ENCODE measurements at places on chromosomes 3 and 15. TPM values are rescaled to one million over a fixed set of nuclear protein-coding genes. Genes with fewer than 3 reads are reported as not detected.

The CACNA2D3 gene
- total RNA-seq = 34.5 TPM

DNA sequence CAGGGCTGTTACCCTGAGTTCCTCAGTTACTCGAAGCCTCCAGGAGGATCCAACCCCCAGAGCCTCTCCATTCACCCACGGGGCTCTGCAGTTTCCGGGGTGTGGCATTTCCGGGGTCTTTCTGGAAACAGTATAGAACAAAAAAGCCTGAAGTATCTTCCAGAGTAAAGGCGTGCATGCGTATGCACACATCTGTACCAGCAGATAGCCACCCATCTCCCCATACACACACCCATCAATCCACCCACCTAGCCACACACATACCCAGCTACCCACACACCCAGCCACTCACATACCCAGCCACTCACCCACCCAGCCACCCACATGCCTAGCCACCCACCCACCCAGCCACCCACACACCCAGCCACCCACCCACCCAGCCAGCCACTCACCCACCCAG is 2.9 kb upstream of the DNAJB8 start:
- no peaks in the 10 kb centered on the region for H3K36me3 ChIP-seq
- peaks cover 27% of the 10 kb centered on the region for H3K27me3 ChIP-seq
- H3K4me3 ChIP-seq = no peak overlapping the region
- no peak for DNase-seq
- H3K27ac ChIP-seq = no peak overlapping the region

The CEMIP gene
- total RNA-seq = 75.8 TPM

The CPEB1 gene
- total RNA-seq = 11.0 TPM

The PARP9 gene
- total RNA-seq = 17.0 TPM

DNA sequence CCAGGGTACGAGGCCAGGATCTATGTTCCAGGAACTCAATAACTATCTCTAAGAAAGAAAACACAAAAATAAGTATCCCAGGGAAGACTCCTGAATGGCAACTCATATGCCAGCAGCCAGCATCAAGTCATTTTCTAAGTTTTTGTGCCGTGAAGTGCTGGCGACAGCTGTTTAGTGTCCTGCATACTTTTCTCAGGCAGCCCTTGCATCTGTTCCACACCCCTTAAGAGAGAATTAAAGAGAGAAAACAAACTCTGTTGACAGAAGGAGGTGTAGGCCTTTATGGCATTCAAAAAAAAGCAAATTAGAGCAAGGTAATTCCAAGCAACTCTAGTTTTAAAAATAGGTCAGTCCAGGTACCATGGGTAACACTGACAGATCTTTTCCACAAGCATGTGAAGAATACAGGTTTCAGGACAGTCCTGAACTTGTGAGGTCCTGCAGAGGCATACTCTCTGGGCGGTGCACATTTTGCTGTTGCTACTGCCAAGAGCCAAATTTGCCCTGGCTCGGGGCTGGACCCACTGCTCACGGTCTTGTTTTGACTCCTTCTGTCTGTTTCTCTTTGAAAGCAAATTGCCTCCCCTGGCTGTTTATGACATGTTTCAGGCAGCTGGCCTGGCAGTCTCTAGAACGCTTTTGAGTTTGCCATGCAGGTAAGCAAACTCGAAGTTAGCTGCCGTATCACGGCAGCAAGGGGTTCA is 252.1 kb upstream of the ADAMTS9 start:
- H3K36me3 ChIP-seq = no peaks in the 10 kb centered on the region
- H3K4me3 ChIP-seq = no peak overlapping the region
- no peak for DNase-seq
- H3K4me1 ChIP-seq = no peaks in the 10 kb centered on the region

GRCh38 chr3:175150812-175151401 is 291.8 kb downstream of the NAALADL2 start:
- no peaks in the 10 kb centered on the region for H3K36me3 ChIP-seq
- H3K27me3 ChIP-seq = no peaks in the 10 kb centered on the region
- no peak for DNase-seq
- H3K27ac ChIP-seq = no peak overlapping the region
- H3K4me3 ChIP-seq = no peak overlapping the region
- H3K4me1 ChIP-seq = no peaks in the 10 kb centered on the region

GRCh38 chr3:49124991-49125670 is 4.5 kb upstream of the USP19 start:
- DNase-seq = no peak
- H3K27ac ChIP-seq = no peak overlapping the region
- peaks cover 10% of the 10 kb centered on the region for H3K4me1 ChIP-seq

The CLRN1 gene
- total RNA-seq = not detected

- no peaks in the 10 kb centered on the region for H3K27me3 ChIP-seq
- no peaks in the 10 kb centered on the region for H3K4me1 ChIP-seq
- no peak for DNase-seq
- H3K36me3 ChIP-seq = no peaks in the 10 kb centered on the region
- H3K4me3 ChIP-seq = no peak overlapping the region
Observed at GRCh38 chr3:35408882-35409281, 230.4 kb upstream of the ARPP21 start.

The SGO1 gene
- 4.6 TPM for total RNA-seq

The KLHL40 gene
- total RNA-seq = 0.11 TPM

DNA sequence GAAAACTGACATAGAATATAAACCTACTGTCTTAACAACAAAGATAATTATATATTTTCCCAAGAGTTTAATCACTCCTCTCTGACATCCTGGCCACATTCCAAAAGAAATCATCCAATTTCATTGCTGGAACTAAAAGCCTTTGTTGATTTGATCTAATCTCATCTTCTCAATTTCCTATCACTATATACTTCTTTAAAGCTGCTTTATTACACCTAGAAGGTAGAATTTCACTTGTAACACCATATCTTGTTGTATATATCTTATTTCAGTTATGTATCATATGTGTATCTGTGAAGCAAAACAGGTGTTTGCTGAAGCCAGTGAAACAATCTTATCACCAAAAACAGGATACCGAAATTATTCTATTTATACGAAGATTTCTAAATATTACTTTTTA is 740.2 kb downstream of the ROBO1 start:
- no peak for DNase-seq
- H3K27ac ChIP-seq = no peak overlapping the region
- H3K36me3 ChIP-seq = no peaks in the 10 kb centered on the region
- H3K4me3 ChIP-seq = no peak overlapping the region
- no peaks in the 10 kb centered on the region for H3K4me1 ChIP-seq

GRCh38 chr3:86104154-86104553 is 886.8 kb downstream of the VGLL3 start:
- no peaks in the 10 kb centered on the region for H3K36me3 ChIP-seq
- no peak for DNase-seq
- H3K4me3 ChIP-seq = no peak overlapping the region
- H3K4me1 ChIP-seq = no peaks in the 10 kb centered on the region
- H3K27ac ChIP-seq = no peak overlapping the region

- H3K27ac ChIP-seq = no peak overlapping the region
- no peak overlapping the region for H3K4me3 ChIP-seq
- no peaks in the 10 kb centered on the region for H3K27me3 ChIP-seq
- H3K36me3 ChIP-seq = no peaks in the 10 kb centered on the region
- no peak for DNase-seq
Observed at GRCh38 chr15:91183596-91183995, 83.5 kb downstream of the SV2B start.

DNA sequence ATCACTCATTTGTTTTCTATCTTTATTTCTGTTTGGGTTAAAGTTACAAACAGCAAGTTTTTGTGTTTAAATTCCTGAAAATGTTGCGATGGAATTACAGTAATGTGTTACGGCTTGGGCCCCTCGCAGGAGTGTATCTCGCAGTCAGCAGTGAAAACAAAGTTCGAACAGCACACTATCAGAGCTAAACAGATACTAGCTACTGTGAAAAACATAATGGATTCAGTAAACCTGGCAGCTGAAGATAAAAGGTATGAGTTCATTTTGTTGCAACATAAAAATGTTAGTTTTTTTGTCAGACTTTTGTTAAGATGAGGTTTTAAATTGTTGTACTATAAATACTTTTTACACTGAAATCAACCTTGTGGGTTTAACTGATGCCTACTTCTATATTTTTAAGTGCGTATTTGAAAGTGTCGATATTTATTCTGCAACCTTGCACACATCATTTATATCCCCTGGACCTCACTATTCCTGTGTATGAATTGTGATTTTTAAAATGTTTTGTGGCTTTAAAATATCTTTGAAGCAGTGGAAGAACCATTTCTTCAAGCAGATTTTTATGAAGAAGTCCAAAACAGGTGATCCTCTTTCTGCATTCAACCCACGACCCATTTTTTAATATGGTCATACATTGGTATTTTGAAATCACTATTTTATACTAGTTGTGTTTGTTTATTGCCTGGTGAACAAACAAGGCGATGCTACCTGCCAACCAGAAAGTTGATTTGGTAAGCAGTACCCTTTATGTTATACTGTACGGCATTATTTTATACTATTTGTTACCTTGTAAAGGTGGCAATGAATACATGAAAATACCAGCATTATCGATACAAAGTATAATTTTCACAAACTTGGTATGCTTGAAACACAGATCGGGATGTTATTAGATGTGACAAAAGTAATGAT is 27.8 kb downstream of the MFN1 start:
- peaks cover 11% of the 10 kb centered on the region for H3K36me3 ChIP-seq
- H3K27ac ChIP-seq = no peak overlapping the region
- no peak overlapping the region for H3K4me3 ChIP-seq
- no peaks in the 10 kb centered on the region for H3K27me3 ChIP-seq
- no peaks in the 10 kb centered on the region for H3K4me1 ChIP-seq
- no peak for DNase-seq

GRCh38 chr3:171791692-171792076 is 18.6 kb downstream of the PLD1 start:
- DNase-seq = no peak
- H3K36me3 ChIP-seq = no peaks in the 10 kb centered on the region
- H3K4me3 ChIP-seq = no peak overlapping the region
- no peak overlapping the region for H3K27ac ChIP-seq
- H3K27me3 ChIP-seq = no peaks in the 10 kb centered on the region

GRCh38 chr3:158847452-158847821 is 45.6 kb downstream of the MFSD1 start:
- no peaks in the 10 kb centered on the region for H3K27me3 ChIP-seq
- no peaks in the 10 kb centered on the region for H3K36me3 ChIP-seq
- H3K4me1 ChIP-seq = no peaks in the 10 kb centered on the region
- no peak overlapping the region for H3K27ac ChIP-seq
- H3K4me3 ChIP-seq = no peak overlapping the region

DNA sequence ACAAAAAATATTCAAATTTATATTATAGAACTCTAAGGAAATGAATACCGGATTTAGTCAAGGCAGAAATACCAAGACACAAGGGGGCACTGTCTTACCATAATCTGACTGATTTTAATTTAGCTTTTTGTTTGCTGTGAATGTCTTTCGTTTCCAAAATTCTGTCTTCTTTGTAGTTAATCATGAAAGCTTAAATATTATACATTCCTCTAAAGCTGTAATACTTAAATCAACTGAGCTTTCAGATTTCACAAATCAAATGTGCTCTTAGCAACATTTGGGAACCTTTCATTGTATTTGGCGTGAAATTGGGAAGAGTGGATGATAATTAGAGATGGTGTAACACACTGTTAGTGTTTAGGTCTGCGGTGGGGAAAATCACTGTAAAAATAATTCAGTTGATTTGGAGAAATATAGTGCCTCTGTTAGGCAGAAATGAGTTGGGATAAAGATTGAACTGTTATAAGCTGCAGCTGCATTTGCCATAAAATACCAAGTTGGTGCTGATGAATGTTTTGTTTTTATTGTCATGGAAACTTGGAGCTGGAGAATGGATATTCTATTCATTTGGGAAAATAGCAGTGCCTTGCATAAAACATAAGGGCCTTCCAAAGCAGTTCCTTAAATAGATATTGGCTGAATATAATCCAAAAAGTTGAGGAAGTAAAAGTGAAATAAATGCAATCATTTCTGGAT is 228.2 kb downstream of the TCF12 start:
- DNase-seq = peak; percentile 89
- no peaks in the 10 kb centered on the region for H3K27me3 ChIP-seq
- peaks cover 7% of the 10 kb centered on the region for H3K4me1 ChIP-seq
- peak overlapping the region; percentile 54 for H3K27ac ChIP-seq
- H3K36me3 ChIP-seq = no peaks in the 10 kb centered on the region

- H3K27me3 ChIP-seq = no peaks in the 10 kb centered on the region
- H3K36me3 ChIP-seq = no peaks in the 10 kb centered on the region
- no peak for DNase-seq
- no peak overlapping the region for H3K27ac ChIP-seq
- H3K4me1 ChIP-seq = no peaks in the 10 kb centered on the region
Observed at GRCh38 chr3:150296123-150296735, 111.9 kb upstream of the TSC22D2 start.

- no peaks in the 10 kb centered on the region for H3K27me3 ChIP-seq
- H3K4me3 ChIP-seq = no peak overlapping the region
- peaks cover 53% of the 10 kb centered on the region for H3K36me3 ChIP-seq
- peaks cover 5% of the 10 kb centered on the region for H3K4me1 ChIP-seq
- no peak overlapping the region for H3K27ac ChIP-seq
Observed at GRCh38 chr3:13397316-13397715, 22.8 kb downstream of the NUP210 start.

- no peak for DNase-seq
- no peaks in the 10 kb centered on the region for H3K27me3 ChIP-seq
- H3K27ac ChIP-seq = no peak overlapping the region
- H3K4me3 ChIP-seq = no peak overlapping the region
Observed at GRCh38 chr3:157363393-157363792, 73.3 kb upstream of the PTX3 start.

The ZNF35 gene
- 16.3 TPM for total RNA-seq

GRCh38 chr3:25775936-25776335 is 7.3 kb downstream of the NGLY1 start:
- no peaks in the 10 kb centered on the region for H3K4me1 ChIP-seq
- no peak overlapping the region for H3K27ac ChIP-seq
- no peak overlapping the region for H3K4me3 ChIP-seq
- no peak for DNase-seq
- peaks cover 9% of the 10 kb centered on the region for H3K36me3 ChIP-seq
- no peaks in the 10 kb centered on the region for H3K27me3 ChIP-seq

DNA sequence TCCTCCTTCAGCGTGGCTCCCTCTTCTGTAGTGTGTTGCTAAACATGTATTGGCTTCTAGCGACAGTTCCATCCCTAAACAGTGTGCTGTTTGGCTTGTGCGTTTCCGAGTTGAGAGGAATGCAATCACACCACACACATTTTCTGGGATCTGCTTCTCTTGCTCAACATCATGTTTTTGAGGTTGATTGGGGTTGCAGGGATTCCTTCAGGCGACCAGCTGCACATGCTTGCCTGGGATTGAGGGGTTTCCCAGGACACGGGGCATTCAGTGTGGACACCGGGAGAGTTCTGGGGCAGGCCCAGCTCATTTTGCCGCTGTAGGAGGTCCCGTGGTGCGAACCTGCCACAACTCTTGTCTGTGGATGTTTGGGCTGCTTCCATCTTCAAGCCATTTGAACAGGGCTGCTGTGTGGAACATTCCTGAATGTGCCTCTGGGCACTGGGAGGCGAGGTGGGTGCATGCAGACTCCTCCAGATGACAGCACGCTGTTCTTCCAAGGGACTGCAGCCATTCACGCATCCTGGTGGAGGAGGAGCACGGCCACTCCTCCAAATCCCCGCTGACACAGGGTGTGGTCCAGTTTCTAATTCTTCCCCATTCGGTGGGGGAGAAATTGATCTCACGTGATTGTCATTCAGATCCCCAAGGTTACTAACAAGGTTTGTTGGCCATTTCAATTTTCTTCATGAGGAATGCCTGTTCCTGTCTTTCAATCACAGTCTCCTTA is 82.8 kb downstream of the PLXNA1 start:
- DNase-seq = peak; percentile 39
- no peak overlapping the region for H3K27ac ChIP-seq
- peaks cover 39% of the 10 kb centered on the region for H3K4me1 ChIP-seq
- no peak overlapping the region for H3K4me3 ChIP-seq
- H3K36me3 ChIP-seq = no peaks in the 10 kb centered on the region

The LMCD1 gene
- 12.5 TPM for total RNA-seq

GRCh38 chr3:27885641-27886040 is 163.5 kb upstream of the EOMES start:
- H3K27me3 ChIP-seq = peaks cover 3% of the 10 kb centered on the region
- no peak for DNase-seq
- H3K36me3 ChIP-seq = no peaks in the 10 kb centered on the region
